ENCODE measurements at places on chromosomes 16 and 17.

- no peak for DNase-seq
Measured at GRCh38 chr16:8924214-8924613, 39.5 kb downstream of the USP7 start.

DNA sequence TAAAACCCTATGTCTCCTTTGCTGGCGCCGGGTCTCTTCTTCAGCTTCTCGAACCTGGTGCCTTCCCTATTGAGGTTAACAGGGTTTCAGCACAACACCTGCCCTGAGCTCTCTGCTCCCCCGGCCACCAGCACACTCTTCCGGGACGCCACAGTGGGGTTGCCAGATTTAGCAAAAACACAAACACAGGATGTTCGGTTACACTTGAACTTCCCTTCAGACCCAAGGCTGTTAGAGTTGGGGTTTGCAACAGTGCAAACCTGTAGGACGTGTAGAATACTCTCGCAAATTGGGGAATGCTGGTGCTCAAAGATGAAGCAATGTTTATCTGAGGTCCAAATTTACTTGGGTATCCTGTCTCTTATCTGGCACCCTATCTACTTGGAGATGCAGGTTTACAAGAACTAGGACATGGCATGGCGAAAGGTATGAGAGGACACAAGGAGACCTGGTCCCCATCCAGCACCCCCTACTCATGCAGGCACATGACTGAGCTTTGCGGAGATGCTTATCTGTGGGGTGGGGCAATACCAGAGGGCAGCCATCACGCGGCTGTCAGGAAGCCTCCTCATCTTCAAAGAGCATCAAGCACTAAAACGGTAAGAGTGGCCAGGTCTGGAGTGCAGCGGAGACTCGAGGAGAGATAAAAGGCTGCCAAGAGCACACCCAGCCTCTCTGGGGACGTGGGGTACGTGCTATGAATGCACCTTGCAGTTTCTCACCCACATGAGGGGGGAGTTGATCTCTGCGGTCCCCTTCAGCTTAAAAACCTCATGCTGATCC is 52.8 kb downstream of the SDK2 start:
- no peak for DNase-seq

DNA sequence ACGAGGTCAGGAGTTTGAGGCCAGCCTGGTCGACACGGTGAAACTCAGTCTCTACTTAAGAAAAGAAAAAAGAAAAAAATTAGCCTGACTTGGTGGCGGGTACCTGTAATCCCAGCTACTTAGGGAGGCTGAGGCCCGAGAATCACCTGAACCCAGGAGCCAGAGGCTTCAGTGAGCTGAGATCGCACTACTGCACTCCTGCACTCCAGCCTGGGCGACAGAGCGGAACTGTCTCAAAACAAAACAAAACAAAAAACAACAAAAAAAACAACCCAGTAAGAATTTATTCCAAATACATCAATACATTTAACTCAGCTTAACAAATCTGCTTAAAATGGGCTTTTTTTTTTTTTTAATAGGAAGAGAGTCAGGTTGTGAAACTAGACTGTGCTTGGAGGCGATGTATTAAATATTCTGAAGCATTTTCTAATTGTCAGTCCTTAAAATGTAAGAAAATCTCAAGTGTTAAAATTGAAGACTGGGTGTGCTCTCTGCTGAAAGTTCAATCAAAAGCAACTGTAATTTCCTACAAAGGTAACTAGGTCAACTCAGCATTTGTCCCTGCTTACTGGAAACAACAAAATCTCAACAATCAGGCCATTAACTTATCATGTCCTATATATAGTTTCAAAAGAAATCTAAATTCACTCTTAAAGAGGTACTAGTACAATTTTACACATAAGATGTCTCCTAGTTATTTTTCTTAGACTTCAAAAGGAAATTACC is 23.2 kb downstream of the KANSL1 start:
- no peak for DNase-seq

GRCh38 chr16:61579195-61579594 is 457.0 kb downstream of the CDH8 start:
- no peak for DNase-seq

DNA sequence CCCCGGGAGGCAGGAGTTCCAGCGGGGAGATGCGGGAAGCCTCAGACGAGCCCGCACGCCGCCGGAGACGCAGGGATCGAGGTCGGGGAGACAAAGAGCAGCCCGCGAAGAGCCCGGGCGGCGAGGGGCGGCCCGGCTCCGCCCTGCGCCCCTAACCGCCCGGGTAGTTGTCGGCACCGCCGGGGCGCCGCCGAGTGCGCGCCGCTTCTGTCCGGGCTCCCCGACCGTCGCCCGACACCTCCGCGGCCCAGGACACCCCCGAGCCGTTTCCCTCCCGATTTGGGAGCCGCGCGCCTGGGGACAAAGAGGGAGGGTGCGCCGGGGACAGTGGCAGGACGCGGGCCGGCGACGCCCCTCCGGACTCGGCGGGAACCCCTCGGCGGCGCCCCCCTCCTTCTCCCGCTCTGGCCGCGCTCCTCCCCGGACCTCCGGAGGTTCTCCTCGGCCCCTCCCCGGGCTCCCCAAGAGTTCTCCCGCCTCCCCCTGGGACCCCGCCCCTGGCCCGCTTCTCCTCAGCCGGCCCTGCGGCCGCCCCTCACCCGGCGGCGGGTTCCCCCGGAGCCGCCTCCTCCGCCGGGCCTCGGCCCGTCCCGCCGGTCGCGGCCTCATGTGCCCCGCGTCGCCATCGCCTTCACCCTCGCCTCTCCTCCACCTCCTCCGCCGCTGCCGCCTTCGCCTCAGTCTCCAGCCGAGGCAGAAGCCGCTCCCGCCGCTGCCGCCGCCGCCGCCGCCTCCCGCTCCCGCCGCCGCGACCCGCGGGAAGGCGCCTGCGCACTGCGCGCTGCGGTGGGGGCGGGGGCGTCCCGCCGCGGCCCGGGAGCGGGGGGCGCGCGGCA is at the start of gene GJC1:
TSS of gene GJC1 (minus strand) at position 765 of the 836 bp plus-strand sequence. CDS start 24,470 bp downstream, outside the sequence.
- DNase-seq = peak; percentile 93

- DNase-seq = no peak
Measured at GRCh38 chr17:48748718-48749566, 20.4 kb upstream of the HOXB13 start.
